ENCODE measurements at places on chromosomes 13 and 19. TPM values are rescaled to one million over a fixed set of nuclear protein-coding genes. Genes with fewer than 3 reads are reported as not detected.

DNA sequence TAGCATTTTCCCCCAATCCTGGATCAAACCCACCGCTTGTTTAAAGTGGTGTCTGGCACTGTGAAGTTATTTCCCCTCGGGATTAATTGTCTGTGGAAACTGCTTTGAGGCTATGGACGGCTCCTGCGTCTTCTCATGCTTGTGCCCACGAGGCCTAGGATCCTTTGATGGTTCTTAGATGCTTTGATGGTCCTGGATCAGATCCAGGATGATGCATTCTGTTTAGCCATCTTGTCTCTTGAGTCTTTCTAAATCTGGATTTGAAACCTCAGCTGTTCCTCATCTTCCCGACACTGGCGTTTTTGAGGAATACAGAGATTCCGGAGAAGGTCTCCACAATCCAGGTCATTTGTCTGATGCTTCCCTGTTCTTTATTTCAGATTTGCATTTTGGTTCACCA lies 36.1 kb upstream of the USP29 start:
- no peak for DNase-seq

GRCh38 chr13:111283991-111284390 lies 36.5 kb upstream of the TEX29 start:
- no peak for DNase-seq

GRCh38 chr19:2627319-2627829 lies 75.1 kb downstream of the GNG7 start:
- peak; percentile 97 for DNase-seq

- DNase-seq = no peak
Measured at GRCh38 chr13:51600703-51601102, 16.4 kb downstream of the WDFY2 start.

DNA sequence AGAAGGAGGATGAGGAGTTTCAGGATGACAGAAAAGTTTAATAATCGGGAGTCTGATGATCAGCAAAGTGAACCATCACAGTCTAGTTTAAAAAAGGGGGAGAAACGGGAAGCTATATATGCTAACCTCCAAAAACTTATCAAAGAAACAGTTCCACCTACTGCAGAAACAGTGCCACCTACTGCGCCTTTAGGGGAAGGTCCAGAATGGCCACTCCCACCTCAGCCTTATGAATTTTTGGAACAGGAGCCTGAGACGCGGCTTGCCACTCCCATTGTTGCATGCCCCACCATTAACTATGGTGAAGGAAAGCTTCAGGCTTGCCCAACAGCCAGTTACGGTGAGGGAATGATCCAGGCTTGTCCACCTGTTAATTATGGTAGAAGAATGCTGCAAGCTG lies 929.0 kb downstream of the SLITRK6 start:
- DNase-seq = no peak

DNA sequence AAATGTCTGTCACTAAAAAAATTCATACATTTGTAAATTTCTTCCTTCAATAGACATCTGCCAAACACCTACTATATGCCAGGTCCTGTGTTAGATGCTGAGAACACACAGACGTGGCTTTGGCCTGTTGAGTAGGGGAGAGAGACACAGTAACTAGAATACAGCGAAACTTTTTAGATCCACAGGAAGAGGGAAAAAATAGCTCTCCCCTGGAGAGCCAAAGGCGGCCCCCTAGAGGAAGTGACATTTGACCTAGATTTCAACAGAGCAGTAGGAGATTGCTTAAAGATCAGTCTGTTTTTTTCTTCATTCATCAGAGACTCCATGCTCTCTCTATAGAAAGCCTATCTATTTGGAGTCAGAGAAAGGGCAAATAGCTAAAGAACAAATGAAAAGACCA lies 11.3 kb downstream of the LCP1 start:
- no peak for DNase-seq

GRCh38 chr13:24133021-24133795 lies 27.3 kb upstream of the SPATA13 start:
- DNase-seq = no peak

DNA sequence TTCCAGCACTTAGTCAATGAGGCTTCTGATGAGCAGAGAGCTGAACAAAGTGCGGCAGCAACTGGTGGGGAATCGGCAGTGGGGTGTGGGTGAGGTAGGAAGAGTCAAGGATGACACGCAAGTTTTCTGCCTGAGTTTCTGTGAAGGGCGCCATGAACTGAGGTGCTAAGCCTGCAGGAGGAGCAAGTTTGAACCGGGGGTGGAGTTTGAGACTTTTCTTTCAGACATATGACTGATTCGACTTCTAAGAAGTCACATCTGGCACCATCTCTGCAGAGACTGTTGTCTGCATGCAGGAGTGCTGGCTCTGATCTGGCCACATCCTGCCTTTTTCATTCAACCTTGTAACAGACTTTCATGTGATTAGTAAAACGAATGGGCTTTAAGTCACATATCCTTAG lies 14.8 kb upstream of the GPI start:
- no peak for DNase-seq

GRCh38 chr13:64057372-64058020 lies 2641.8 kb upstream of the PCDH20 start:
- no peak for DNase-seq

DNA sequence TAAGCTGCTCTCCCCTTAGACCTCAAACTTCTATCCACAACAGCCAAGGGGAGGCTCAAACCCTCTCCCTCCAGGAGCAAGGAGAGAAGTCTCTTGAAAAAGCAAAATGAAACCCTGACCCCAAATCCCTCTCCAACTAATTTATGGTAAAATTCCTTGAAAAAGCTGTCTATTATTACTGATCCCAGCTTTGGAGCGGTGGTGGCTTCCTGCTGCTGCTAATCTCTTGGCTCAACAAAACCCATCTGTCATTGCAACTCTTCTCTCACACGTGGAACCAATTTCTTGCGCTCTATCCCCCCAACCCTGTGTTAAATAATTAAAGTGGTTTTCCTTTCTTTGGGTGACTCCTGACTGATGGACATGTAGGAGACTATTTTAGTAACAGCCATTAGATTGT lies 64.1 kb upstream of the OXGR1 start:
- no peak for DNase-seq

DNA sequence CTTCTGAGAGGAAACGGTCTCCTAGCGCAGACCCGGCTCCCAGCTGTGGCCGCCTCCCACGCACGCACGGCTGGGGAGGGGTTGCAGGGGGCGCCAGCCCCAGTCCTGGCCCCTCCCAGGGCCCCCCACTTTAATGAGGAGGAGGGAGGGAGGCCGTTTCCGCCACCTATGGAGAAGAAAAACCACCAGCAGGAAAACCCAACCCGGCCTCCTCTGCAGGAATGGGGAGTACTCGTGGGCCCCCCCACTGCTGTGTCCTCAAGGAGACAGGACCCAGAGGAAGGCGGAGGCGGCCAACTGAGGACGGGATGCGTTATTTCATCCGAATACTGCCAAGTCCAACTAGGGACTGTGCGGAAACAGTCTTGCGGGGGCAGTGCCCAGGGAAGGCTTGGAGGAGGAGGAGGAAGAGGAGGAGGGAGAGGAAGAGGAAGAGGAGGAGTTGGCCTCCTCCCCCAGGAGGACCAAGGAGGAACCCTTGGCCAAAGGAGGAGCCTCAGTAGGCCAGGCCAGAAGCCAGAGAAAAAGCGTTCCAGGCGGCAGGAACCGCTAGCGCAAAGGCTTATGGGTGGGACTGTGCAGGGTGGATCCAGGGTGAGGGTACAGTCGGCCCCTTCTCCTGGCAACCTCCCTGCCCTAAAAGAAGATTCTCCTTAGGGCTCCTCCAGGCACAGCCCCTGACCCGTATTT lies 3.9 kb upstream of the SSBP4 start:
- DNase-seq = peak; percentile 86

DNA sequence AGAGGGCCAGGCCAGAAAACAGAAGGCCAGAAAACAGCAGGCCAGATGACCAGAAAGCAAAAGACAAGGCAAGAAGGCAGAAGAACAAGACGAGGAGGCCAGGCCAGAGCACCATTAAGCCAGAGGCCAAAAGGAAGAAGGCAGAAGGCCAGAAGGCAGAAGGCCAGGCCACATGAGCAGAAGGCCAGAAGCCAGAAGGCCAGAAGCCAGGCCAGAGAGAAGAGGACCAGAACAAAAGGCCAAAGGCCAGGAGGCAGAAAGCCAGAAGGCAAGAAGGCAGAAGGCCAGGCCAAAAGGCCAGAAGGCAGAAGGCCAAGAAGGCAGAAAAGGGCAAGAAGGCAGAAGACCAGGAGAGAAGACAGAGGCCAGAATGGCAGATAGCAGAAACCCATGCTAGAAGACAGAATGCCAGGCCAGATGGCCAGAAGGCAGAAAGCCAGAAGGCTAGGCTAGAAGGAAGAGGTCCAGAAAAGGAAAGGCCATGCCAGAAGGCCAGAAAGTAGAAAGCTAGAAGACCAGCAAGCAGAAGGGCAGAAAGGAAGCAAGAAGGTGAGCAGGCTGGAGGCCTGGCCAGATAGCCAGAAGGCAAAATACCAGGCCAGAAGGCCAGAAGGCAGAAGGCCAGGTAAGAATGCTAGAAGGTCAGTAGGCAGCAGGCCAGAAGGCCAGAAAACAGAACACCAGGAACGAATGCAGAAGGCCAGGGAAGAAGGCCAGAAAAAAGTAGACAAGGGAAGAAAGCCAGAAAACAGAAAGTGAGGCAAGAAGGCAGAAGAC lies 187.6 kb downstream of the TUBA3C start:
- no peak for DNase-seq

- no peak for DNase-seq
Measured at GRCh38 chr13:91079176-91079575, 268.3 kb upstream of the MIR17HG start.

DNA sequence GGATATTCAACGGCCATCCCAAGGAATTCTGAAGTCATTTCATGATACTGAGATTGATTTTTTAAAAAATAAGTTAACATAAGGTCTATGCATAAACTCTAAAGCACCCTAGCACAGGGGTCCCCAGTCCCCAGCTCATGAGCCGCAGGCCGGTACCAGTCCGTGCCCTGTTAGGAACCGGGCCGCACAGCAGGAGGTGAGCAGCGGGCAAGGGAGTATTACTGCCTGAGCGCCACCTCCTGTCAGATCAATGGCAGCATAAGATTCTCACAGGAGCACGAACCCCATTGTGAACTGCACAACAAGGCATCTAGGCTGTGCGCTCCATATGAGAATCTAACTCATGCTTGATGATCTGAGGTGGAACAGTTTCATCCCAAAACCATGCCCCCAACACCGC lies 31.0 kb downstream of the RCBTB1 start:
- no peak for DNase-seq

DNA sequence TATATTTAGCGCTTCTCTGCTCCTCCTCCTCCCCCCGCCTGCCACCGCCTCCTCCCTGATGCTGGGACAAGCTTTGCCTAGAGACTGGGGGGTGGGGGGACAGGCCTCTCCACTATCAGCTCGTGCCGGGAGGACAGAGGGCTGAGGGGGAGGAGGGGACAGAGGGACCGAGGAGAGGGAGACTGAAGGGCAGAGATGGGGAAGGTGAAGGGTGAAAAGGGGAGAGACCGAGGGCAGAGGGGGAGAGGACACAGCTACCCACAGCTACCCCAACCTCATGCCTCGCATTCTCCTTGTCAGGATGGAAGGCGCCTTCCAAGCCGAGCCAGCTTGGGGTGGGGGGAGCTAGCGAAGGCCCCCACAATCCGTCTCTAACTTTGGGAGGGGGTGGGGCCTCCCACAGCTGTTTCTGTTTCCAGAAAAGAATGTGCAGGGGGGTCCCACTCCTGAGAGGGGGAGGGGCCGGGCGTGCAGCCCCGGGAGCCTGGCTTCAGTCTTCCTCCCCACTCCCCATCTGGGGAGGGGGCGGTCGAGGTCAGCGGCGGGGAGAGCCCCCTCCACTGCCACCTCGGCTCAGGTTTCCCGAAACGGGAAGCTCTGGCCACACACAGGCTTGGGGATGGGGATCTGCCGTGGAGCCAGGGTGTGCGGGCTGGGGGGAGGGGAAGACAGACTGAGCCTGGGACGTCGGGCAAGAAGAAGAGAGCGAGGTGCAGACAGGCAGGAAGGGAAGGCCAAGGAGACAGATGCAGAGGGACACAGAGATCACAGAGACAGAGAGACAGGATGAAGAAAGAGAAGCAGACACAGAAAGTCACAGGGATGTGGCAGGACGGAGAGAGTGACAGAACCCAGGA lies 1.6 kb downstream of the DACT3 start:
- no peak for DNase-seq

- DNase-seq = no peak
Measured at GRCh38 chr13:102648046-102648445, 46.8 kb downstream of the METTL21C start.

DNA sequence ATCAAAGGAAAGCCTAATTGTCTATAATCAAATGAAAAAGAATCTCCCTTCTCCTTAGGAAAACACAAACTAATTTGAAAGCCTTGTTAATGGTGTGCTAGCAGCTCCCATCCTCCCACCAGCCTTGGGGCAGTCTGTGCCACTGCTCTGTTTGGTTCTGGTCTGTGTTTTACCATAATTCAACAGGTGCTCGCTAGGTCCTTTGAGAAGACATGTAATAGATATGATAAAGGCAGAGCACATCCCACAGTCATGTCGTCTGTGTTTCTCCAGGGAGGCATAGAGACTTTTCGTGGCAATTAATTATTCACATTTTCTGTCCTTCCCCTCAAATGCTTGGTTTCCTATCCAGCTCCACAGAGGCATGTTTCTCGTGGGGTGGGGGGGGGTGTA lies 23.8 kb downstream of the FAM124A start:
- DNase-seq = no peak

Gene RDH8
- total RNA-seq = not detected

Gene SLC7A9
- not detected for total RNA-seq

Gene MBD3L2
- total RNA-seq = not detected

Gene RFX1
- 3.2 TPM for total RNA-seq

Gene PODNL1
- 1.1 TPM for total RNA-seq

Gene ZNF112
- 3.2 TPM for total RNA-seq

Gene C13orf42
- not detected for total RNA-seq

Data from right atrium auricular region (tissue), 2 donors.